ENCODE measurements at places on chromosomes 5 and 9. TPM values are rescaled to one million over a fixed set of nuclear protein-coding genes. Genes with fewer than 3 reads are reported as not detected.

DNA sequence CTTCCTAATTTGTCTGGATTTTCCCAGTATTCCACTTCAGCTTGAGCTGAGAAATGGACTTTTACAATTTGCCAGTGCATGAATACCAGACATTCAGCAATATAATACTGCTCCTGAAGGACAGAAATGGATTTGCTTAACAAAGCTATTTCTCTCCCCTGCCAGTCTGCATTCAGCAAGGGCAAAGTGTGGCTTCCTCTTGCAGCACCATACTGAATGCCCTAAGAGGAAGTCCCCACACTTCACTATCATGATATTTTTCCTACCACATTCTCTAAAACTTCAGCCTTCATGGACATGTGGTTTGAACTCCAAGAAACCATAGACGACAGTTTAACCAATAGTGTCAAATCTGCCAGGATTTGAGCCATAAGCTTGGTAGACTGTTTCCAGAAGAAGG lies 19.8 kb upstream of the TLE4 start:
- no peak for DNase-seq
- no peak overlapping the region for H3K27ac ChIP-seq
- H3K36me3 ChIP-seq = no peaks in the 10 kb centered on the region
- no peaks in the 10 kb centered on the region for H3K4me1 ChIP-seq

DNA sequence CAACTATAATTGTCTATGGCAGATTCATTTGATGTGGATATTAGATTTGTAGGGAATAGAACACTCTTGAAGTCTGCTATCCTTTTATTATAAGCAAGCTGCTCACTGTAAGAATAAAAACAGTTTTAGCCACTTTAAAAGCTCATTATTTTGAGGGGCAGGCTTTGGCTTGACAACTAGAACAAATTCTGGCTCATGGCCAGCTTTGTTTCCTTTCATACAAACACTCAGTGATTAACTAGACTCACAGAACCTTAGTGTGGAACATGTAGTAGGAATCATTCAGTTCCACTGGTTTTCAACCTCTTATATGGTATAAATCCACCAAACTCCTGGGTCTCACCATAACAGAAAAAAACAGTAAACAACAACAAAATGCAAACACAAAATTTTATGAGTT lies 27.4 kb upstream of the CEP120 start:
- H3K4me3 ChIP-seq = no peak overlapping the region
- peak; percentile 62 for DNase-seq
- no peaks in the 10 kb centered on the region for H3K27me3 ChIP-seq
- no peak overlapping the region for H3K27ac ChIP-seq
- H3K4me1 ChIP-seq = peaks cover 27% of the 10 kb centered on the region

DNA sequence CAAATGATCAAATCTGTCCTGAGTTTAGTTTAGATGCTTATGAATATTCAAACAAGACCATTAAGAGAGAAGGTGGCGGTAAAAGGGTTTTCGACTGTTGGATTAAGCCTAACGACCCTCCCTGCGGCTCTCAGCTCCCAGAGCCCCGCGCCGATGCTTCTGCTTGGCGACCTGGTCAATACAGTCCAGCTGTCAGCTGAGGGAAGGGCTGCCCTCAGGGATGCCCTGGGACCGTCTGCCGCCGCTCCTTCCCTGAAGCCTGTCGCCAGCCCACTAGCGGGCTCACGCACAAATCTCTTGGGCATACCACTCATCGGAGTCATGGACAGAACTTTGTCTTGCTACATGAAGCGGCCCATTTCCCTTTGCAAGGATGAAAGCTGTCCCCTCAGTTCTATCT lies 136.6 kb upstream of the RAPGEF1 start:
- H3K4me1 ChIP-seq = no peaks in the 10 kb centered on the region
- no peak for DNase-seq
- no peaks in the 10 kb centered on the region for H3K27me3 ChIP-seq
- no peak overlapping the region for H3K27ac ChIP-seq
- no peak overlapping the region for H3K4me3 ChIP-seq
- peaks cover 5% of the 10 kb centered on the region for H3K36me3 ChIP-seq

DNA sequence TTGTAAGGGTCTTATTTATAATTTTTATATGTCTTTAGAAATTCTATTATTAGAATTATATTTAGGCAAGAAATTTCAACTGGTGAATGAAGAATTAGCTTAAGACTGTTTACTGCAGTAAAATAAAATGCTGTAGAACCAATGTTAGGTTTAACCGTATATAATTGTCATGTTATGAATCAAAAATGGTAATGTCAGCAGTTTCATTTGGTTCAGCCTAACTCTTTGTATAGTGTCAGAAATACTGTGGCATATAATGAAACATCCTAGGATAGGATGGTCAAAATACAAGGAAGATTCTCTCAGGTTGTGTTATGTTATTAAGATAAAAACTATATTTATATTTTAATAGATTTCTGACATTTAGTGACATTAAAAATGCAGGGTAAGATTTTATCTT lies 64.4 kb upstream of the EIF4EBP3 start:
- no peak for DNase-seq
- H3K27me3 ChIP-seq = no peaks in the 10 kb centered on the region
- peaks cover 62% of the 10 kb centered on the region for H3K36me3 ChIP-seq
- H3K27ac ChIP-seq = no peak overlapping the region

DNA sequence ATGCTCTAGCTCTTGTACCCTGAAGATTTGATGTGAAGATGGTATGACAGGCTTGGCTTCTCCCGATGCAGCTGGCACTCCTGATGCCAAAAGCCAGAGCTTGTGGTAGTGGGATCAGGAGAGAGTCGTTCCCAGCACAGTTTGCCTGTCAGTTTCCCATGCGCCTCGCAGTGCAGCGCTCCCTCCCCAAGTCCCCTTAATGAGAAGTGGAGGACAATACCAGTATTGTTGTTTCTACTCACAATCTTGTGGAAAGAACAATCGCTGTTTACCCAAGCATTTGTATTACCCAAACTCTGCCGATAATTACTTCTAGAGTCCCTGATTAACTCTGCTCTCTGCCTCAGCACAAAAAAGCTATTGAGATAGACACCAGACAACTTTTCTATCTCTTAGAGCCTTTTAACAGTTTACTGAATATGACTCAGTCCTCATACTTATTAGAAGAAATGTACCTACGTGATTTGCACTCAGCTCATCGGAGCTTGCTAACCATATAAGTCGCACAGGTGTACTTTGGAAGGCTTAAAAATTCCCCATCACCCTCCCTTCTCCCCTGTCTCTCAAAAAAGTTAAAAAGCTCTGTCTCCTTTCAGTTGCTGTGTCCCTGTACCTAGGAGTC lies 283.2 kb upstream of the TMEM161B start:
- no peaks in the 10 kb centered on the region for H3K4me1 ChIP-seq
- no peaks in the 10 kb centered on the region for H3K36me3 ChIP-seq
- H3K4me3 ChIP-seq = no peak overlapping the region
- H3K27ac ChIP-seq = no peak overlapping the region

DNA sequence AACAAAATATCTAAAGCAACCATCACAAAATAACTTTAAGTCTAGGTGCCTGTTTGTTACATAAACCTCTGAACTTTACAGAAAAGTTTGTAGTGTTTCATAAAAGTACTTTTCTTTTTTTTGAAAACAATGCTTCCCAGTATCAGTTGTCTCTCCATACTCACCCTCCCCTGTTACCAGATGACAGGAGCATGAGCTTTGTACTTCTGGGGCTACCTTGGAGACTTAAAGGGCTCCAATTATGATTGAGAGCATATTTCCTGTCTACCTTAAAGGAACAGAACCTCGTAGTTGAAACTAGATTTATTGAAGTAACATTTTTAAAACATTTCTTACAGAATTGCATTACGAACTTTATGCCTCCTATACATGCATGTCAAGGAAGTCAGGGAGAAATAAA lies 55.4 kb upstream of the PPP1R2B start:
- H3K4me3 ChIP-seq = no peak overlapping the region
- H3K27ac ChIP-seq = no peak overlapping the region
- no peaks in the 10 kb centered on the region for H3K27me3 ChIP-seq

GRCh38 chr5:127925916-127926315 lies 157.7 kb upstream of the SLC12A2 start:
- peak; percentile 68 for DNase-seq
- H3K4me3 ChIP-seq = no peak overlapping the region
- H3K4me1 ChIP-seq = peaks cover 21% of the 10 kb centered on the region

GRCh38 chr9:99977033-99977792 lies 70.8 kb downstream of the STX17 start:
- H3K4me3 ChIP-seq = no peak overlapping the region
- H3K4me1 ChIP-seq = no peaks in the 10 kb centered on the region
- H3K27ac ChIP-seq = no peak overlapping the region
- no peak for DNase-seq
- H3K36me3 ChIP-seq = peaks cover 27% of the 10 kb centered on the region

GRCh38 chr9:4366591-4367330 lies 66.9 kb upstream of the GLIS3 start:
- H3K36me3 ChIP-seq = no peaks in the 10 kb centered on the region
- no peak overlapping the region for H3K27ac ChIP-seq
- no peak overlapping the region for H3K4me3 ChIP-seq
- DNase-seq = peak; percentile 52

The MAST4 gene
- 26.8 TPM for total RNA-seq

The SPINK6 gene
- 1.9 TPM for total RNA-seq

The DMRT2 gene
- total RNA-seq = not detected

The QRFP gene
- not detected for total RNA-seq

The MARCOL gene
- total RNA-seq = not detected

The COL5A1 gene
- not detected for total RNA-seq

The SLC6A19 gene
- not detected for total RNA-seq

The CSF1R gene
- 1.6 TPM for total RNA-seq

Measured in MCF 10A (cell line).